ENCODE measurements at places on chromosomes 12 and 14.

DNA sequence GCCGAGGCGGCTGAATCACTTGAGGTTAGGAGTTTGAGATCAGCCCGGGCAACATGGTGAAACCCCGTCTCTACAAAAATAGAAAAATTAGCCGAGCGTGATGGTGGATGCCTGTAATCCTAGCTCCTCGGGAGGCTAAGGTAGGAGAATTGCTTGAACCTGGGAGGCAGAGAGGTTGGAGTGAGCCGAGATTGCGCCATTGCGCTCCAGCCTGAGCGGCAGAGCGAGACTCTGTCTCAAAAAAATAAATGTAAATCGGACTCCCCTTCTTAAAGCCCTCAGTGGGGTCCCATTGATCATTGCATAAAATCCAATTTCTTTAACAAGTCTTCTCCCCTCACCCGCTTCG, 908 bp downstream of the TDP1 start:
- DNase-seq = no peak

DNA sequence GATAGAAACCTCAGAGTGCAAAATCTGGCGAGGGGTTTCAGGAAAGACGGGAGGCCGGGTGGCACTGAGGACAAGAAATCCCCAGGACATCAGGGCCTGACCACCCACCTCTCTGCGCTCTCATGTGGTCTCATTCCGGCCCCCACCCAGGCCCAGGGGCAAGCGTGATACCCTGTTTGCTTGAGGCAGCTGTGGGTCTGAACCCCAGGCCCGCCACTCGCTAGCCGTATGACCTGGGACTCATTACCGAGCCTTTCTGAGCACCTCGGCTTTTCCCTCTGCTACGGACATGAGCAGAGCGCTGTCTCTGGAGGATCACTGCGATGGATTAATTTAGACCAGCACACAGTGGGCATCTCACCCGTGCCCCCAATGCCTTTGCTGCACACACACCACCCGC, 25.5 kb upstream of the BCDIN3D start:
- DNase-seq = no peak

DNA sequence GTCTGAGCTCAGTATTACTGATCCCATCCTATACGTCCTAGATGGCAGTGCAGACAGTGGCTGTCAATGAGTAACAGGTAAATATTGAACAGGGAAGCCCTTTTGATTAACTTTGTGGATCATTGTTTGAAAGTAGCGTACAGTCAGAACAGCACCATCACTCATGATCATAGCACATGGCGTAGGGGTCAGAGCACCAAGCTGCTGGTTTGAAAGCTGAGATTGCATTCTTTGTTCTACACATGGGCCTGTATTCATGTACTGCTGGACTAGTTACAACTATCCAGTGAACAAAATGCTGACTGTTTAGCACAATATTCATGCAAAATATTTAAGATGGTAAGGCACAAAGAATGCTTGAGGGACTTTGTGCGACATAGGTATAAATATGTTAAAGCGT, 131.8 kb downstream of the NPAS3 start:
- DNase-seq = no peak

DNA sequence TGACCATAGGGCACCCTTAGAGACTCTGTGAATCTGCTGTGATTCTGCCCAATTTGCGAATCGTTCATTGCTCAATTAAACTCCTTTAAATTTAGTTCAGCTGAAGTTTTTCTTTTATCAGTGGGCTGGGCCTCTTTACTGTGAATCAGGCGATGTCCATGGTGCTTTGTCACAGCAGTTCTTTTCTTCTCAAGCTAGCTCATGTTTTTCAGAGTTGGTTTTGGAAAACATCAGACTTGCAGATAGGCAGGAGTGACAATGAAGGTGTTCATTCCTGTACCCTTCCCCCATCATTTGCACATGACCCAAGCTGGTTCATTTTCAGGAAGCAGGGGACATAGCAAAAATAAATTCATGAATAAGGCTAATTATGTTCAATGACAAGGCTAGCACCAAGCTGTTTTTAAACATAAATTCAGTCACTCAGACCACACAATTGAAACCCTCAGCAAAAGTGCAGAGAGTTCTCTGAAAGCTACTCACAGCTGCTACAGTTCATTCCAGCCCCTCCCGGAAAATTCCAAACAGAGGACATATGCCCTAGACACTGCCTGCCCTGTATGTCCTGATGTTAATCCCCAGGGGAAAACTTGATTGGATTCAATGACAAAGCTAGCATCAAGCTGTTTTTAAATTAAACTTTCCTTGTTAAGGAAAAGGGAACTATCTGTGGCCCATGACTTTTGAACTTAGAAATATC, 383.3 kb downstream of the C12orf75 start:
- no peak for DNase-seq

- no peak for DNase-seq
Measured at GRCh38 chr14:76765461-76765931, 4.2 kb downstream of the VASH1 start.

- no peak for DNase-seq
Measured at GRCh38 chr14:93682459-93682858, 105.8 kb downstream of the PRIMA1 start.

DNA sequence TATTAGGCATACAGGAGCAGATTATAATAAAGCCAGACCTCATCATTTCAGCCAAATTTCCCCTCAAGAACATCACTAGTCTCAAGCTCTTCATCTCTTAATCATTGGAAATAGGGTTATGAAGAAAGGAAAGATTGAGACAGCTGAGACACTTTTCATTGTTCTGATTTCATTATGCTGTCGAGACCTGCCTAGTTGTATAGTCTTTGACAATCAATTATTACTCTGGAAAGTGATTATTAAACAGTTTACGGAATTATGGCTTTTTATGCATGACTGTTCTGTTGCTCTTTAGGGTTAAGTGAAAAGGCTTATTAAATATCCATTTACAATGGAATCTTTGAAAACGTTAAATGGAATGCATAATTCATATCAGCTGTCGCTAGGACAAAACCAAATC, 48.3 kb downstream of the TTC6 start:
- DNase-seq = no peak

DNA sequence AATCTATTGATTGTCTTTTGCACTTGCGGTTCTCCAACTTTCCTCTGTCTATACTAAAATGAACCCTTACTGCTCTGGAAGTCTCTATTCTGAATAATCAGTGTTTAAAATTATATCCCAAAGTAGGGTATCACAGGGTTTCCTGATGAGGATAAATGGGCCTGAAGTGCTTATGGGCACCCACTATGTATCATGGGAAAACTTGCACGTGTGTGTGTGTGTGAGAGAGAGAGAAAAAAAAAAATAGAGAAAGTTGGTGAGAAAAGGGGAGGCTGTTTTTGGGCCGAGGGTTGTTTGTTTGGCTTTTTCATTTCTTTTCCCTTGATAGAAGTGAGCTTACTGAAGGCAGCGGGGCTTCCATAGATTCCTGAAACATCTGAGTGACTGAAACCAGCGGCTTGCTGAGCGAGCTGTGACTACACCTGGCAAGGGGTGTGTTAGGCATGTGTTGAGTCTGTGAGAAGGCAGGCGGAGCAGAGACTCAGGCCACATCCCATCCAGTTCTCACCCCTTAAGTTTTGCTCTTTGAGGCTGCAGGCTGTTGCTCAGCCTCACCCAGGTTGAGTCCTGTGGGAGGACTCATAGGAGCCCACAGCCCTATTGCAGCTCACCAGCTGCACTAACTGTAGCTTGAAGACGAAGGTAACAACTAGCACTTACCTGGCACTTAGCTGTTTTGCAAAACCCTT, 17.2 kb downstream of the PPFIBP1 start:
- no peak for DNase-seq

DNA sequence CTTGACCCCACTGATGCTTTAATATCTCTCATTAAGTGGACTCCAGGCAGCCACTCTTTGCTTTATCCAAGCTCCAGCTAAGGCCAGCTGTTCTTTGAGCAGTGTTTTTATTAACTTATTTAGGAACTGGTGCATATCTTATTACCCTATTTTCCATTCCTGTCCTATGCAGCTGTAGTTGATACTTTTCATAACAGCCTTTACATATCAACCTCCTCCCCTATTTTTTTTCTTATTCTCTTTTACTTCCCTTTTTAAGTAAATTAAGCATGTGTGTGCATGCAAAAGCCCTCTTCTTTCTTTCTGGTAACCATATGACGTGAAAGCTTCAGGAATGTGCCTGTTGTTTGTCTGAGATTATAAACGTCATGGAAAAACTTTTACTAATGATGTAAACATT, 121.2 kb downstream of the PTPRQ start:
- DNase-seq = no peak

DNA sequence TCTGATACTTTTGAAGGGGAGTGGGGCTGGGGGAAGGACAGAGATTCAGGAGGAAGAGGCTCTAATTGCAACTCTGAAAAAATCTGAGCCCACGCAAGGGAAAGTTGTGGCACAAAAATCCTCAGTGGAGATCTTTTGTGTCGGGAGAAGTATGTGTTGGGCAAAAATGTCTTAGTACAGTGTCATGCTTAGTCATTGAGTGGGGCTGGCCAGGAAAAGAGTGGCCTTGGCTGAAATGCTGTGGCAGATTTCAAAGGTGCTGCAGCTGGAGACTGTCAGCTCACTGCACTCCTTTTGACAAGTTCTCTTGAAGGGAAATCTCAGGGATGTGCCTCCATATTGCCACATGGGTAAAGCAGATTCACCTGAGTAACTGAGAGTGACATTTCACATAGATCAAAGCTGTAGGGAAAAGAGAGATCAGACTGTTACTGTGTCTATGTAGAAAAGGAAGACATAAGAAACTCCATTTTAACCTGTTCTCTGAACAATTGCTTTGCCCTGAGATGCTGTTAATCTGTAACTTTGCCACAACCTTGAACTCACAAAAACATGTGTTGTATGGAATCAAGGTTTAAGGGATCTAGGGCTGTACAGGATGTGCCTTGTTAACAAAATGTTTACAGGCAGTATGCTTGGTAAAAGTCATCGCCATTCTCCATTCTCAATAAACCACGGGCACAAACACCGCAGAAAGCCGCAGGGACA, 36.0 kb upstream of the GLIPR1 start:
- no peak for DNase-seq

DNA sequence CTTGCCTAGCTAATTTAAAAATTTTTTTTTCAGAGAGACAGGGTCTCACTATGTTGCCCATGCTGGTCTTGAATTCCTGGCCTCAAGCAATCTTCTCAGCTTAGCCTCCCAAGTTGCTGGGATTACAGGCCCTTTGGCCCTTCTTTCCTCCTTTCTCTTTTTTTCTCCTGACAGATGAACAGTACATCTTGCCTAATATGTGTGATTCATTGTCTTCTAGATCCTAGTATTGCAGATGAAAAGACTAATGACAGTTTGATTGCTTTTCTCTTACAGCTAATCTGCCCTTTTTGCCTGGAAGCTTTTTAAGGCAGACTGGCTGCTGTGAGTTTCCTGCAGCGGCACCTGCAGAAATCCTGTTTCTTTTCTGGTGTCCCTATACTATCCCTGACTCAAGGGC, 12.0 kb downstream of the DEPDC4 start:
- DNase-seq = no peak

DNA sequence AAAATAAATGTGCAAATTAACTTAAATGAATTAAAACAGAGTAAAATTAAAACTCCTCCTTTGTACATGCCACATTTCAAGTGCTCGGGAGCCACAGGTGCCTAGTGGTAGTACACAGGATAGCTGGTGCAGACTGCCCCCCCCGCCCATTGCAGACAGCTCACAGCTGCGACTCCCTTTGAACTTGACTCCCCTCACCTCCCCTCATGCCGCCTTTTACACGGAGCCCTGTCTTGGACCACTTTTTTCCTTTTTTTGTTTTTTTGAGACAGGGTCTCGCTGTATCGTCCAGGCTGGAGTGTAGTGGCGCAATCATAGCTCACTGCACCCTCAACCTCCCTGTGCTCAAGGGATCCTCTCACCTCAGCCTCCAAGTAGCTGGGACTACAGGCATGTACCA, 11.5 kb downstream of the SETD1B start:
- DNase-seq = no peak

DNA sequence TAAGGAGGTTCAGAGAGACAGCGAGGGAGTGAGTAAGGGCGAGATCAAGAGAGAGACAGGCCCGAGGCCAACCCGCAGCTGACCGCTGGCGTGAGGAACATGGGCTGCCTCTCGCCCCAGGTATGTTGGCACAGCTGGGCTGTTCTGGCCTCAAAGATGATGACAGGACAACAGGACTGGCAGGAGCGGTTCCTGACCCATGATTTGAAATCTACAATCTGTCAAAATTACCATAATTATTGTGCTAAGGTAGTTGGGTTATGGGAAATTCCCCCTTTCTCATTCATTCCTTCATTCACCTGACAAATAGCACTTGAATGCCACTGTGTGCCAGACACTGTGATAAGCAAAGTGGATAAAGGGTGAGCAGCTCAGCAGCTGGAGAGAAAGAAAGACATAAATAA, 5.1 kb upstream of the ENDOU start:
- no peak for DNase-seq

GRCh38 chr14:52951681-52952554, 1.1 kb upstream of the FERMT2 start:
- no peak for DNase-seq

DNA sequence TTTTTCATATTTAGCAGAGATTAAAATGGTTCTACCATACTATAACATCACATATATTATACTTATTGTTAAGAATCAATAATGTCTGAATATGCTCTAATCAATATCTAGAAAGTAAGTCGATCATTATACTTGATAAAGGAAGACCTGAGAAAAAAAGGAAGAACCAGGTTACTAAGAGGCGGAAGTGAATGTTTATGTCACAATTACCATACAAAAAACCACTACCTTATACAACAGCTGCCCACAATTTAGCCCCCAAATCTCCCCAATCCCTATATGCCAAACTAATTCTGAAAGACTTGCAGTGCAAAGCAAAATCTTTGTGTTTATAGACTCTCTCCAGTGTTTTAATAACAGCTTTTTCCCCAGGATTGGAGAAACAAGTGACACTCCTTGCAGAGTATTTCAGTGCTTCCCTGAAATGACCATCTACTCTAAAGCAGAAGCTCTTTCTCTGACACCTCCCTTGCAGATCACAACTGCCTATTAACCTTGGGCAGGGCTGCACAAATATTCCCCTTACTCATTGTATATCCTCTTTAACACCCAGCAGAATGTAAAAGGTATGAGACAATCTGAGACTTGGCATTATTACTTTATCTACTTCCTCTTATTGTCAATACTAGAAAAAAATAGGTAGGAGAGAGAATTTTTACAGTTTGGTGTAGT, 12.7 kb upstream of the SLC2A3 start:
- no peak for DNase-seq

- no peak for DNase-seq
Measured at GRCh38 chr12:121314431-121314830, 17.9 kb upstream of the CAMKK2 start.

GRCh38 chr12:78555802-78556201, 308.8 kb upstream of the SYT1 start:
- no peak for DNase-seq

- no peak for DNase-seq
Measured at GRCh38 chr12:115322275-115322674, 638.3 kb upstream of the TBX3 start.

GRCh38 chr12:95738024-95738611, 52.4 kb downstream of the NTN4 start:
- DNase-seq = no peak

DNA sequence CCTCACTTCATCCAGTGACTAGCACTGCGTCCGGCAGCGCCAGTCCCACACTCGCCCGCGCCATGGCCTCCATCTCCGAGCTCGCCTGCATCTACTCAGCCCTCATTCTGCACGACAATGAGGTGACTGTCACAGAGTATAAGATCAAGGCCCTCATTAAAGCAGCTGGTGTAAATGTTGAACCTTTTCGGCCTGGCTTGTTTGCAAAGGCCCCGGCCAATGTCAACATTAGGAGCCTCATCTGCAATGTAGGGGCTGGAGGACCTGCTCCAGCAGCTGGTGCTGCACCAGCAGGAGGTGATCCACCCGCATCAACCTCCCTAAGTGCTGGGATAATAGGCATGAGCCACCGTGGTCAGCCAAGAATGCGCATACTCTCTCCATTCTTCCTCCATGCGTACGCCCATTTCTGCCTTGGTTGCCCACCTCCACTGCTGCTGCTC, 59.9 kb downstream of the IRF2BPL start:
- no peak for DNase-seq

Data from D721Med (cell line).